ENCODE measurements at places on chromosomes 6 and 20.
A peak's percentile ranks its signal among the peaks of the same experiment; 100 is the strongest.

DNA sequence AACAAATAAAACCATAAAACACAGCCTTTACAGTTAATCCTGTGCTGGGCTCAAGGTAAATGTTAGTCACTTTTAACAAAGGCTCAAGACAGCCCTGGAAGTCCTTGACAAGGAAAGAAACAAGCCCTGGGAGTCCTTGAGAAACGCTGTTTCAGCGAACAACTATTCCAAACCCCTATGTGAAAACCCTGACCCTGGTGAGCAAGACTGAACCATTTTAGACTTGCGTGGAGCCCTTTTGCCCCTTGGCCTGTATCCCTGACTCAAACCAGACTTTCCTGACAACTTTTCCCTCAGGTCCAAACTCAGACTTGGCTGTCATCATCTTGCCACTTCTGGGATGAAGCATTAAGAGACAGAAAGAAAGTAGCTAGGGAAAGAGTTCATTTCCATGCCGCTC is 180.4 kb downstream of the AIG1 start:
- no peak for DNase-seq

- no peak for DNase-seq
Observed at GRCh38 chr6:47207261-47207660, 102.4 kb downstream of the TNFRSF21 start.

- DNase-seq: no peak
Observed at GRCh38 chr6:161085246-161085645, 93.7 kb downstream of the MAP3K4 start.

DNA sequence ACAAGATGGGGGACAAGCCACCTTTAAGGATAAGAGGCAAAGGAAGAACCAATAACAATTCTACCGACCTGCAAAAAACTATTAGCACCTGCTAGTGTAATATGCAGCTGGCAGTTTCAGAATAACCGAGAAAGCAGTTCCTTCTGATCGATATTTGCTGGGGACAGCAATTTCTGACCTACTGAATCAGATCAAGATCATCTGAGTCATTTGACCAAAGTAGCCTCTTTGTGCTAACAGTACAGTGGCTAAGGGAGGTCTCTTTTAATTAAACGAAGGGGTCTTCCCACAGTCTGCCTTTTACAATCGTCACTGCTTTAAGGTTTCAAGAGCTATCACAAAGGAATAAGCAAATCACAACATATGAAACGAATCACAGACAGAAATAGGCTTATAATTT is 318.9 kb downstream of the BTBD9 start:
- no peak for DNase-seq

GRCh38 chr20:57346477-57346876 is 4.6 kb upstream of the RAE1 start:
- DNase-seq: peak; percentile 77

- DNase-seq: no peak
Observed at GRCh38 chr20:19463597-19463996, 251.2 kb downstream of the SLC24A3 start.

DNA sequence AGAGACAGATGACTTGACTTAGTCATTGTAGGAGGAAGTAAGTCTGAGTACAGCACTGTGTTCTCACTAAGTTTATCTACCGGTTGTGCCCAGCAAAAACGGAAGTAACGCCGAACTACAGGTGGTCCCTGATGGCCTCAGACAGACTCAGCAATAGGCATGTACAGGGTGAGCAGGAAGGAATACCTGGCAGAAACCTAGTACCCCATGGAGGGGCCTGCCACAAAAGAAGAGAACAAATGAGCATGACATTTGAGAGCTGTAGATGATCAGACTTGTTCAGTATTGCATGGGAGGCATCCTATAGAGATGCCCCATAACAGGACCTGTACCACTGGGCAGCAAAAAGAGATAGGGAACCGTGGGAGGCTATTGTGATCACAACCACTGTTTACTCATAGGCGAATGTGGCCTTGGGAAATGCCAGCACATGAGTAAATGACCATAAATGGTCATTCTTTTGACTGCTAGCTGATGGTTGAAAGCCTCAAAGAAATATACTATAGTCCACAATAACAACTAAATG is 106.4 kb upstream of the TAB2 start:
- DNase-seq: no peak

DNA sequence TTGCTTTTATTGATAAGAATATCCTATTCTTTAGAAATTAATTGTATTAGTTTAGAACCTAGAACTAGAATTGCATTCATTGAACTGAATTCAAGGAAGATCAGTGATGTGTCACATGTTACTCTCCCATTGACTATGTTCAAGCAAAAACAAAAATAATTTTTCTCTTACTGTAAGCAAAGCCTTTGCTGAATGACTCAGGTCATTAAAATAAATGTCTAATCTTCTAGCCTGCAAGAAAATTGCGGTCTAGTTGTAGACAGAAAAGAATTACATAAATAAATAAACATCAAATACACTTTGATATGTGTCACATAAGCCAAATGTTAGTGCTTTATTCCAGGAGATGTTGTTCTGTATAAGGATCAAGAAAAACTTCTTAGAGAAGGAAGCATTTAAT is 387.9 kb downstream of the ADGRB3 start:
- DNase-seq: no peak

All from amniotic stem cell (primary cell).